Effector CD4-positive, alpha-beta T cell (primary cell): ENCODE measurements at places on chromosomes 6 and 20.

- no peak for DNase-seq
These were observed 13.0 kb upstream of the PFDN4 start for GRCh38 chr20:54194724-54195438.

DNA sequence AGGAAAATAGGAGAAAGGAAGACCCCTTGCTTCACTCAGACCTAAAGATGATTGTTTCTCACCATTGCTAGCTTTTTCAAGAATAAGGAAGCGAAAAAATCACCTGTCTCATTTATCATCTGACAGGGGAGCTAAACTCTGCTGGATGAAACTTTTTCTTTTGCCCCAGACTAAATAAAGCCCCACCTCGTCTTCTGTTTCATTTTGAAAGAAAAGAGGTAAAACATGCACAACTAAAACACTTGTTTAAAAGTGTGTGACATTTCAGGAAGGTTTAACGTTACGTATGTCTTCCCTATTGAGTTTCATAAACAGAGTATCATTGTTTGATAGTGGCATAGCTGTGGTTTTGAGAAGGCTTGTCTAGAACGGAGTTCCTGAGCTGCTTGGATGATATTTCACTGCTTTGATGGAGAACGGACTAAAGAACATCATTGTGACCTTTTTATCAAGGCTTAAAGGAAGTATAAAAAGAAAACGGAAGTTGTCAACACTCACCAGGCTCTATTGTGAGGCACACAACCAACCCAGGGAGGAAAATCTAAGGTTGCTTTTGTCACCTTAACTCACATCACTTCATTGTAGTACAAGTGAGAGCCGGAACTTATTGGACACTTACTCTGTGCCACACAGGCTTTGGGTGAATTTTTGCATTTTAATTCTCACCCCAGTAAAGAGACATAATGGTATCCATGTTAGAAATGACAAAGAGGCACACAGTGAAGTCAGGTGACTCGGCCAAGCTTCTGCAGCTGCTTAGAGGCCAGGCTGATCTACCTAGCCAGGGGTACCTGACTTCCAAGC lies 29.5 kb downstream of the TSHZ2 start:
- no peak for DNase-seq

DNA sequence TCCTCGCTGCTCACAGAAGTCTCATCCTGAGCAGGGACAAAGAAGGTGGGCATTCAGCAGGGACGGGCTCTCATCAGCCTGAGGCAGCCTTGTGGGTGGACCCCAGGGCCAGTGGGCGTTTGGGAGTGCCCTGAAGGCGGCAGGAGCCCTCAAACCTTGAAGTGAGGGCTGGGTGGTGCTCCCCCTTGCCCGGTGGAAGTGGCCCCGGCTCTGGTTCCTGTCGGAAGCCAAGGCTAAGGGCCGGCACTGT lies 110.5 kb downstream of the NOL4L start:
- DNase-seq, result no peak

GRCh38 chr20:13277663-13278295 lies 56.7 kb downstream of the ISM1 start:
- DNase-seq, result no peak

DNA sequence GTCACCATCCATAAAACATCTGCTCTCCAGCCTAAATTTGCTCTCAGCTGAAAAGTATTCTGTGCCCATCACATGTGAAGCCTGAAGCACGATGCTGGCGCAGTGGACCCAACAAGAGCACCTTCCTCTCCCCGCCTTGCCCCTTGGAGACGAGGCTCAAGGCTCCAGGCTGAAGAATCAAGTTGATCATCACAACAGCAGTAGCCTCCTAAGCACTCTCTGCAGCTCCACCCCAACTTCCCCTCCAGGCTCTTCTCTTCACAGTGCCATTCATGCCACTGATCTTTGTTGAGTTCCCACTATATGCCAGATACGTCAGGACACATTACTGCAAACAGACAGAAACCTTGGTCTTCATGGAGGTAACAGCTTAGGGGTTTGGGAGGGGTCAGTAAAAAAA lies 41.6 kb upstream of the ZNF217 start:
- DNase-seq, result no peak

GRCh38 chr6:28511628-28512300 lies 3.8 kb downstream of the GPX6 start:
- no peak for DNase-seq

DNA sequence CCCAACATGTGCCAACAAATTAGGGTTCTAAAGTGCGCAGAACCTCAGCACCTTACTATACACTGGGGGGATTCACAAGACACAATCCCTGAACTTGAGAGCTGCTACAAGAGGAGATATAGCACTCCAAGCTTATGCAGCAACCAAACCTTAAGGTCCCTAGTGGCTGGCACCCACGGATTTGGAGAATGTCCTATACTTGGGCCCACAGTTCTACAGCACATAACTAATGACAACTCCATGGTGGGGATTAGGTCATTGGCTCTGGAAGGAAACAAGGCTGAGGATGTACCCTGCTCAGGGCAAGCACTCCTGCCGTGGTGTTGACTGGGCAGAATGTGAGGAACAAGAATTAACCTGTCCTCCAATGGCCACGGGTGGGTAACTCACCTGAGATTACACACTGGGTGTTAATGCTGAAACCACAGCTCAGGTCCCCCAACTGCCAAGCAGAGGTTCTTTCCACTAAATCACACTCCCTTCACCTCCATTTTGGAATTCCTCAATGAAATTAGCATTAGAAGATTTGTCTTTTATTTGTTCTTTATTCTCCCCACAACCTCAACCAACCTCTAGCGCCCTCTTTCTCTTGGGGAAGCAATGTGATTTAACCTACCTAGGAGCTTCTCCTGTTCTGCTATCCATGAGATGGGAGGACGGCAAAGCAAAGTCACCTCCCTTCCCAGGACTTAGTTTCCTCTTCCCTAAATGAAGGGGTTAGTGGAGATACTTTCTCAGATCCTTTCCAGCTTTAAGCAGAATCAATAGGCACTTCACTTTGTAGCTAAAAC lies 32.0 kb downstream of the TRERF1 start:
- no peak for DNase-seq

GRCh38 chr20:20407891-20408805 lies 40.2 kb downstream of the INSM1 start:
- no peak for DNase-seq

DNA sequence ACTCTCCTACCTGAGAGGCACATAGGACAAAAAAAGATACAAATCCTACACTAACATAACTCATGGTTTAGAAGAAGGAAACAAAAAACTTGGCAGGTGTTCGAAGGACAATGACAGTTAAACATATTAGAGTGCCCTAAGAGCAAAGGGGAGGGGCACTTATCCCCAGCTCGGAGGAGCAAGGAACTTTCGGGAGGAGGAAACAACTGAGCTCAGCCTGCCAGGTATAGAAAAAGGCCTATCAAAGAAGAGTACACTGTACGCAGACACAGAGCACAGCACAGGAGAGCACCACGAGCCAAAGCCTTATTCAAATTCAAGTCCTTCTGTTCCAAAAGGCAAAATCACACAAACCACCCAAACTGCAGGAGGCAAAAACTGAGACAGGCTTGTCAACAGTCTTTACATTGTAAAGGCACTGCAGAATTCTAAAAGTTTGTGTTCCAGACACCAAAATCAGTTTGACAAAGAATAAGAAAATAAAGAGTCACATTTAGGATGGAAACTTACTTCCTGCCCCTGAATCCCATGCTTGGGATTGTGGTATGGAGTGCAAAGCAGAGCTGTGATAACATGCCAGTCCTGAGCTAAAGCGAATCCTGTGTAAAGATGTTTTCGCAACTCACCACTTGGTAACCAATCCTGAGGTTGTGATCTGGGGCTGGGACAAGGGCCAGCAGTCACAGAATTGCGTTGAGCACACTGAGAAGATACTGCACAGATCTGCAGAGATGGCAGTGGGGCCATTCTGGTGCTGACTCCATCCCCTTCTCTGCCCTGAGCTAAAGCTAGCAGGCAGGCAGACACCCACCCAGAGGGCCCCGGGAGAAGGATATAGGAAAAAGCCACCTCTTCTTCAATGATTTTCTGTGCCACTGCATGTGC lies 108.6 kb downstream of the CHD6 start:
- DNase-seq, result no peak

GRCh38 chr20:16528078-16528477 lies 45.2 kb downstream of the KIF16B start:
- DNase-seq, result no peak

GRCh38 chr20:45047581-45048119 lies 53.3 kb downstream of the KCNS1 start:
- no peak for DNase-seq

DNA sequence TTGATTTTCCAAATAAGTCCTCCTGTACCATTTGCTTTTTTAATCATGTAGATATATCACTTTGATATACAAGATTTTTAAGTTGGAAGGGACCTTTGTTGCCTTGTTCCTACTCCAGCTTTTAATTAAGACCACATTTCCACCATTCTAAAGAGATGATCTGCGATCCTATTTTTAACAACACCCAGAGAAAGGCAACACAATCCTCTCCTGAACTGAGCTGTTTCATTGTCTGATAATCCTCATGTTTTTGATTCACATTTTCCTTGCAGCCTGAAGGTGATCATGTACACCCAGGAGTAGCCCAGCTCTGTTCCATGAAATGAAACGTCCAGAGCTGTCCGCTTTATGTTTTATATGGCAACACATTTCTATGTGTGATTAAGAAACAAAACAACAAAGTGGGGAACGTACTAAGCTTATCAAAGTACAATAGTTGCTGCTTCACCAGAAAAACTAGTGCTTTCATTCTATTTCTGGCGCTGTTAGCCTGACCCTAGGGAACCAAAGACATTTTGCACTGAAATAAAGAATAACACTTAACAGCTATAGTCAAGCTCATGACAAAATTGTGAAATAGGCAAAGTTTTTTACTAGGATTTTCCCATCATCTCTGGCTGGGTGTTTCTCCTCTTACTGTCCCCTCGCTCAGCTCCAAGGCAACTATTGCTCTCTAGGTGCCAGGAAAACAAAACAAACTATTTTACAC lies 22.6 kb upstream of the TRAF3IP2 start:
- no peak for DNase-seq

DNA sequence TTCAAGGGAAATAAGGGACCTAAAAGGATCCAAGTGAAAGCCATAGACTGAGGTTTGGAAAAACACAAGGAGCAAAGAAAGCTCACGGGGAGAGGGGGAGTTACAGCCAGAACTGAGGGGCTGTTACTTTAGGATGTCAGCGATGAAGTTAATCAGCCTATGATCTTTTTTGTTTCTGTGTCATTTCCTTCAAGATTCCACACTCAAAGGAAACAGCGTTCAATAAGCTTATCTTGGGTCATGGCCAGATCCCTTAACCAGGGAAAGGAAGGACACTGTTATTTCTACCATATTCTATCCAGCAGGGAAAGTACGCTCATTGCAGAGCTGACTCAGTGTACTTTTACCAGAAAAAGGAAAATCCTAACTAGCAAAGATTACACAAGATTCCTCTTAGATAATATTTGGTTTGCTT lies 132.8 kb downstream of the PFDN4 start:
- DNase-seq, result no peak

GRCh38 chr20:51937779-51938178 lies 135.5 kb upstream of the SALL4 start:
- DNase-seq, result no peak

DNA sequence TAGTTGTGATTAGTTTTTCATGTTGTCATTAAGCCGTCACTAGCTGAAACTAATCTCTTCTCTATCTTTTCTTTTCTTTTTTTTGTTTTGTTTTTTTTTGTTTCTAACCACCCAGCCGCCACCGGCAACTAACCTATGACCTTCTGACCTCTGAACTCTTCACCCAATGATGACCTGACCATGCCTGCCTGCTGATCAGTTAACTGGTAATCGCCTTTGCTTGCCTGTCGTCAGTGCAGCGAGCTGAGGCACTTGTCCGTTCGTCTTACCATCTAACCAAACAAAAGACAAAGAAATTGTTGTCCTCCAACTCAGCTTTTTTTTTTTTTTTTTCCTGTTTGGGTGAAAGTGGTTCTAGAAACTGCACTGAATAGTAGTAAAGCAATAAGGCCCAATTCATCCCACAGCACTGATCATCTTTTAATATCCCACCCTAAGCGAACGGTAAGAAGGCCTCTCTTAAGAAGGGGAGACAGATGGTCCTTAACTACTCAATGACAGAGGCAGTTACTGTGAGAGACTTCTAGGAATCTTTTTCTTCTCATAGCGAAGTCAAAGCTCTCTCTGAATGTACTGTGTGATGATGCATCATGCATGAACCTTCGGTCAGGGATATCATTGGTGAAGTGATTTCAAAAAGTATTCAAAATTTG lies 156.2 kb downstream of the QKI start:
- DNase-seq, result no peak

GRCh38 chr6:34338377-34338776 lies 54.1 kb downstream of the NUDT3 start:
- DNase-seq, result no peak

DNA sequence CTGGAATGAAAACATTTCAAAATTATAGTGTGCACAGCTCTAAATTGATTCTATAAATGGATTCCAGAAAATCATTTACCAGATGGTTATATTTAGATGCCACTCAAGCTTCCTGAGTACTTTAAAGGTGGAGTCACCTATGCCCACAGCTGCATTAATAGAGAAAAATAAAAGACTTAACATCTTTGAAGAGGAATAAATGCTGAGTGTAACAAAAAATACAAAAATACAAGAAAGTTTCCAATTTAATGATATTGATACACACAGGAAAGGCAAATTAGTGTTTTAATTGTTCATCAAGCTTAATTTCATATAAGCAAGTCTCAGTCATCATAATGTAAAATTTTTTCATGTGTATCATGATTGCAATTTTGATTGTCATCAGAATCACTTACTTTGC lies 89.5 kb upstream of the MANEA start:
- DNase-seq, result no peak

- DNase-seq, result no peak
These were observed 6.4 kb downstream of the SERPINB6 start for GRCh38 chr6:2964793-2965505.

DNA sequence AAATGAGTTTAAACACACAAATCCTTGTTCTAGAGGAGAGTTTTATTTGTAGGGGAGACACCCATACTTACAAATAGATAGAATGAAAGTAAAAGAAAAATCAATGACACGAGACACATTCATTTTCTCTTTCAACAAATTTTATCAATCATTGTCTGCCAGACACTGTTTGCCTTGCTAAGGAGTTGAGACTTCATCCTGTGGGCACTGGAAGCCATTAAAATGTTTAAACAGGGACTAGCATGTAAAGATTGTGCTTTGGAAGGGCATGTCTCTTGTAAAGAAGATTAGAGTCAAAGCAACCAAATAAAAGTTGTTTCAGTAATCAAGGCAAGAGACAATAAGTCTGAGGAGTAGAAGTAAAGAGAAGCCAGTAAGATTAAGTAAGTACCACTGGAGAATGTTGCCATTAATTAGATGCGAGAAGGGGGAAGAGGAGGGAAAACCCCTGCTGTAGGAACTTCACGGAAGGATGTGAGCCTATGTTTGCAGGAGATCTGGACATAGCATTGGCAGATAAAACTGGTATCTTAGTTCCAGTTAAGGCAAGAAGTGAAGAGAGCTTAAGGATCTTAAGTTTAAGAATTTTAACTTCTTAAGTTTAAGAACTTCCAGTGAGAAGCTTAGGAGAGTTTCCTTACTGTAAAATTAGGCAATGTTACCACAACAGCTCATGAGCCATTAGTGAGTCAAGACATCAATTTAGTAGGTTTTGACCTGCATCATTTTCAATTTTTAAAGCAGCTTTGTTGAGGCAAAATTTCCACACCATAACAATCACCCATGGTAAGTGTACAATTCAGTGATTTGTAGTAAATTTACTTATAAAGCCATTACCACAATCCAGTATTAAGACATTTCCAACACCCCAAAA lies 117.0 kb upstream of the UST start:
- no peak for DNase-seq
